ENCODE measurements at places on chromosomes 5 and 9. TPM values are rescaled to one million over a fixed set of nuclear protein-coding genes. Genes with fewer than 3 reads are reported as not detected.

GLRA1 gene
- total RNA-seq, result not detected

CKMT2 gene
- 3.4 TPM for total RNA-seq

FGFR4 gene
- 12.0 TPM for total RNA-seq

DNA sequence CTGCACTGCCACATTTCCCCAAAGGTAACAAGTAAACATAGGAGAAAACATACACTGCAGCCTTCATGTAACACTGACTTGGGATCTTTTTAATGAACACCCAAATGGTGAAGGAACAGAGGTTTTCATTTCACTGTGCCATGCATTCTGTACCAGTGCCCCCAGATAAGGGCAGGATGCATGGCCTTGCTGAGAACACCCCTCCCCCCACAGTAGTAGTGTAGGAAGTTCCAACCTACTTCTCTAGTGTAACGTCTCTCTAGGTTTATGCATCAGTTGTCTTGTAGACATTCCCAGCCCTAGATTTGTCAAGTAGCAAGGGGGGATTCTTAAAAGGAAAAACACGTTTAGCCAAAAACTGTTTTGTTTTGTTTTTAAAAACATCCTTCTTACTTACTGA is 29.9 kb downstream of the MAP3K1 start:
- DNase-seq, result no peak

DNA sequence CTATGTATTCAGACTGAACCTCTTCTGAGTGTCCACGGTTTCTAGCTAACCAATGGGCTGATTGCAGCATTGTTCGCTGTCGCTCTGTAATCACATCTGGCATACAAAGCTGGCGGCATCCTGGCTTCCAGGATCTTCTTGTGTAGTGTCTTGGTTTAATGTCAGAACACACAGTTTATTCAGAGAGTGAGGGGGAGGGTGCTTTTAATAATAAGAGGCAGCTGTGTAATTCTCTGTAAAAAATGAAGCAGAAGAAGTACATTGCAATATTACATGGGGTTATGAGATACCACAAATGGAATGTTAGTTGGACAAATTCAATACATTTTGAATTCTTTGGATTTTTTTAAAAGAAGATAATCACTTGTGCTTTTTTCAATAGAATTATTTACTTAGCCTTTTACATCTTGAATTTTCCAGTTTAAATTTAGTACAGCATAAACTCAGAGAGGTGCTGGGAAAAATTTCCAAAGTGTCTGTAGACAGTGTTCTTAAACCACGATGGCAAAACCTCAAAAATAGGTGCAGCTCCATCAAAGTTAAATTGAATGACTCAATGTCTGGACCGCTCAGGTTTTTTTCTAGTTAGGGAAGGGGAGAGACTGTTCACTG is 206.0 kb downstream of the PCSK1 start:
- DNase-seq, result no peak

- no peak for DNase-seq
These were observed 640.7 kb upstream of the ST8SIA4 start for GRCh38 chr5:101543780-101544179.

DNA sequence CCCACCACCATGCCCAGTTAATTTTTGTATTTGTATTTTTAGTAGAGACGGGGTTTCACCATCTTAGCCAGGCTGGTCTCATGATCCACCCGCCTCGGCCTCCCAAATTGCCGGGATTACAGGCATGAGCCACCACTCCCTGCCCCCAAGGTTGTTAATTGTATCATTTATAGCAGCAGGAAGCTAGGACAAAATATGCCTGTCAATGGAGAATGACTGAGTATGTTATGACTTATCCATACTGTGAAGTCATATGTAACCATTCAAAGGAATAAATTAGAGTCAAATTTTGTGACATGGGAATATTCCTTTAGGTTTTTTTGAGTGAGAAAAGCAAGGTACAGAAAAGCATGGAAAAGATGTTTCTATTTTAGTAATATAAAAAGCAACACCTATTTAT is 3.9 kb upstream of the DAB2 start:
- DNase-seq, result no peak

GRCh38 chr5:112696786-112697185 is 40.9 kb upstream of the APC start:
- DNase-seq, result no peak

GRCh38 chr5:66553916-66554575 is 42.1 kb upstream of the MAST4 start:
- no peak for DNase-seq

Measured in vagina (tissue), 2 donors.